ENCODE measurements at places on chromosomes 13 and 19. TPM values are rescaled to one million over a fixed set of nuclear protein-coding genes. Genes with fewer than 3 reads are reported as not detected.

Gene SLAIN1
- total RNA-seq, result 0.48 TPM

Gene PNMA8B
- total RNA-seq, result not detected

Gene COX7A1
- total RNA-seq, result not detected

Gene GJB6
- total RNA-seq, result not detected

Gene LACC1
- total RNA-seq, result 3.1 TPM

Gene MATK
- total RNA-seq, result 1.5 TPM

Gene SPACA6
- total RNA-seq, result 12.7 TPM

Gene STARD13
- total RNA-seq, result 5.3 TPM

Gene MYO16
- 0.06 TPM for total RNA-seq

Gene PGLYRP1
- total RNA-seq, result not detected

Gene TBC1D4
- total RNA-seq, result 11.8 TPM

Gene RSPH6A
- total RNA-seq, result not detected

Gene TNNI3
- 7.7 TPM for total RNA-seq

Gene CGB7
- total RNA-seq, result 0.53 TPM

Gene CNMD
- total RNA-seq, result not detected

Gene ICAM3
- total RNA-seq, result 8.5 TPM

Gene ZNF564
- total RNA-seq, result 2.5 TPM

Gene ZNF837
- total RNA-seq, result 1.3 TPM

Gene GRIN3B
- 1.8 TPM for total RNA-seq

Gene FBXO17
- total RNA-seq, result 59.5 TPM

Data from A549 treated with Mapracorat at 1 μM for 4 hours (cell line).